T-helper 1 cell (primary cell): ENCODE measurements at places on chromosomes 1 and 21.

DNA sequence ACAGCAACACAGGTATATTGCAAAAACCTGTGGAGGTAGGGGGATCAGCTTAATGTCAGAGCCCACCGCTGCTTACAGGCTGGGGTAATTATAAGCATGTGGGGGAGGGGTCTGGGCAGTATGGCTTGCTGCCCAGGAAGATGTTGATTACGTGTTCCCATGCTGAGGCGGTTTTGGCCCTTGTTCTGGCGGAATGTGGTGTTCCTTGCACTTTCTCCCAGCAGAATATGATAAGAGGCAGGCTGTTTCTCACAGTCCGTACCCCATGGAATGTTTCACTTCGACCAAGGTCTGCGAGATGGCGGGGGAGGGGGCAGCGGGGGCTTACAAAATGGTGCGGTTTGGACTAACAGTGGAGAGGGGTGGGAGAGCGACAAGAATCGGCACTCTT, 9.8 kb upstream of the HPCAL4 start:
- DNase-seq = no peak

DNA sequence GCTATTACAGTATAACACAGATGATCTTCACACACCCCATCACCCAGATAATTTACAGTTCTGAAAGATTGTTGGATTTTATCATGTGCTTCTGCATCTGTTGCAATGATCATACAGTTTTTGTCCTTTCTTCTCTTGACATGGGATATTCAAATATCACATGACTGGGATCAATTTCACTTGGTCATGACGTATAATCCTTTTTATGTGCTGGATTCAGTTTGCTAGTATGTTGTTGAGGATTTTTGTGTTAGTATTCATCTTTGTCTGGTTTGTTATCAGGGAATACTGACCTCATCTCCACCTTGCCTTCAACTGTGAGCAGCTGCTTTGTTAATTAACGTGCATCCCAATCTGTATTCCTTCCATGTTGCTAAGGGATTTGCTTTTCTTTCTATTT, 44.7 kb upstream of the DISC1 start:
- DNase-seq = no peak

GRCh38 chr1:96370757-96371156, 350.8 kb upstream of the PTBP2 start:
- DNase-seq = no peak

DNA sequence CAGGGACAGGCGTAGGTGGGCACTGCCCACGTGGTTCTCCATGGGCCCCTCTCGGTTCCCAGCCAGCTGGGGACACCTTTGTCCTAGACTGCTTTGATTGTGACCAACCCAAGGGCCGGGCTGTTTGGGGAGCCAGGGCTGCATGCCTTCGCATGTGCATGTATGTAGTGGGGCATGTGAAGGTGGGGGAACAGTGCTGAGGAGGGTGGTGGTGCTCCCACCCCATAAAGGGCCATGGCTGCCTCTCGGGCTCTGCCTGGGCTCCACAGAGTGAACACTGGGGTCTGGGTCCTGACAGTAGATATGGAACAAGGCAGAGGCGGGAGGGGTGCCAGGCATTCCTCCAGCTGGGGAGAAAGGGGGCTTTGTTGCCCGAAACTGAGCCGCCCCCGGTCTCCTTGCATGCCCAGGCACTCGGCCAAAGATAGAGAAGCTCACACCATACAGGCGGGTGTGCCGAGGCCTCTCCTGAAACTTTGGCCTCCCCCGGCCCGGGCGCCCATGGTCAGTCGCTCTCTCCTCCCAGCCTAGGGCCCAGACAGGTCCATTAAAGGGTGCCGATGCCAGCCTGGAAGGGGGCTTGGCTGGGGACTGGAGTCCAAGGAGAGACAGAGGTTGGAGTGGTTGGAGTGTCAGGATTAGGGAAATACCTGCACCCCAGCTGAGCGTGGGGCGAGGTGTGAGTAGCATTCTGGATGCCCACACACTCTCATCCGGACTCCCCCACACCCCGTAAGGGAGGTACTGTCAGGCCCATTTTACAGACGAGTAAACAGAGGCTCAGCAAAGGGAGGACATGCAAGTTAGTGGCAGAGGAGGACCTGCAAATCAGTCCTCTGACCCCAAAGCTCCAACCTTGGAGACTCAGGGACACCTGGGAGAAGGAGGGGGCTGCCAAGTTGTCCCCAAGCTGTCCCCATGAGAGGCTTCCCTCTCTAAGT, 41.1 kb downstream of the EPHA2 start:
- DNase-seq = no peak

DNA sequence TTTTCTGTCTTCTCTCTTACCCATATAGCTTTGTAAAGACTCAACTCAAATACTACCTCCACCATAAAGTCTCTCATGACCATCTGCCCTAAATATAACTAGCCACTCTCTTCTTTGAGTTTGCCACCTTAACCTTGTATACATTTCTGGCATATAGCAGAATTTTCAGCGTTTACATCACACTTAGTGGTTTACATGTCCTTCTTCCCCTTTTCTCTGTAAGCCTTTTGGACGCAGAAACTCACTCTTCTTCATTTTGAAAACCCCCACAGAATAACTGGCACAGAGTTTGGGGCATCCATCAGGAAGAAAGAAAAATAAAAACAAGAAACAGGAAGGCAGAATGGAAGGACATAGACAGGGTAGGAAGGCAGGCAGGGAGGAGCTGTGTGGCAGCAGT, 131.8 kb upstream of the DUSP10 start:
- no peak for DNase-seq

GRCh38 chr1:197235355-197235754, 32.7 kb upstream of the CRB1 start:
- DNase-seq = no peak

DNA sequence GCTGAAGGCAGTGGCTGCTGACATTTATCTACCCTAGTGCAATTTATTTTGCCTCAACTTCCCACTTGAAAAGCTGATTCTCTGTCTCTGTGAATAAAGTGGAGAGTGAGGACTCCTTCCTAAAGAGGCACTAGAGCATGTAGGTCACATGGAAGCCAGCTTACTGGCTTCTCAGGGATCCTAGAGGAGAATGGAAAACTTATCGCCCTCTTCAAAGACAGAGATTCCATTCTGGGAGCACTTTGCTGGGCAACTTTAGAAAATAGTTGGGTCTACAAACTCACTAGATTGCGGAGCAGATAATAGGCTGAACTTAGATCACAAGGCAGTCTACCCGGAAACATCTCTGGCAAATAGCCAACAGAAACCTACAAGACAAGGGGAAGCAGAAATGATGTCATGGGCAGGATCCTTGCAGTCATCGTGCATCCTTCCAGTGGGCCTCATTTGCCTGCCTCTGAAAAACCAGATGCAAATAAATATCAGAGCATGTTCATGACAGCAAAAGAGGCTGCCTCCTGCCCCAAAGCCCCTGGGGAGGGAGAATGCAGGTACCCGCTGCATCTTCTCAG, 104.8 kb upstream of the BARHL2 start:
- DNase-seq = no peak

- no peak for DNase-seq
Measured at GRCh38 chr1:174032671-174033222, 10.6 kb upstream of the RC3H1 start.

GRCh38 chr1:243407284-243408018, 151.6 kb downstream of the SDCCAG8 start:
- DNase-seq = no peak

- DNase-seq = no peak
Measured at GRCh38 chr1:89887713-89888112, 66.9 kb downstream of the LRRC8D start.

- no peak for DNase-seq
Measured at GRCh38 chr1:101259744-101260148, 22.9 kb downstream of the S1PR1 start.

GRCh38 chr1:94332952-94333351, 85.2 kb upstream of the ABCD3 start:
- DNase-seq = no peak

DNA sequence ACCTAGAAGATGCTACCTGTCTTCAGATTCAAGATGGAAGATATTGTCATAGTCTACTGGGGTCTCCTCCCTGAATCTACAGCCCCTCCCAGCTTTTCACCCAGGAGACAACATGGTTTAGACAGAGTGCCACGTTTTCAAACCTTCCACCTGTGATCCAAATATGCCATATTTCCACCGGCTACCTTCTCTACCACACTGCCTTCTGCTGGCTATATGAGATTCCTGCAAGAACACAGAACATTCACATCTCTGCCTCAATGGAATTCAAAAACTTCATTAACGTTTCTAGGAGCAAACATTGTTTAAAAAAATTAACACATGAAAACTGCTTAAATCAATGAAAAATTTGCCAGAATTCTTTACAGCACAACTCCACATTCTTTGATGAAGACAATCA, 12.9 kb upstream of the LELP1 start:
- DNase-seq = no peak

DNA sequence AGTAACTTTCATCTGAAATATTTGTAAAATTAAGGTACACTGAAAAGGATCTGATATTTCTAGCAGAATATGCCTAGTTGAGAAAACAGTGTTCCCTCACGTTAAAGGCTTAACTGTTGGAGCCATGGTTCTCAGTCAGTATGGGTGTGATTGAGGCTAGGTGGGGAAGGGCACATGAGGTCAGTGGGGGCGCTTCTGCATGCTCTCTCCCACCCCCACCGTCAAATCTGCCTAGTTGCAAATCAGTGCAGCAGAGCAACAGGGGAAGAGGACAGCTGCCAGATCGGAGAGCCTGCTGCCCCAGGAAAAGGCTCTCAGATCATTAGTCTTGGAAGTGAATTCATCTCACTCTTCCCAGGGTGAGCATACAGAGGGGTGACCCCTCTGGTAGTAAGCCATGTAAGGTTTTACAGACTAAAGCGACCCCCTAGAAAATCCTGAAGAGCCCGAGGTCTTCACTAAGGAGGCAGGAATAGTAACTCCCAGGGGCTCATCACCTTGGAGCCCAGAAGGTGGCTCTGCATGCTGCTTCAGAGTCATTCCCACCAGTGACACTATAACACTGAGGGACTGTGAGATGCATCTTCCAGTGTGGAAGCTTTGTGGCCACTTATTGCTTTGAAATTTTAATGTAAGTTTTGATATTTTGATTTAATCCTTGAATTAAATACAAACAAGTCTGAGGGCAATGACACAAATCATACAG, 83.1 kb upstream of the BARHL2 start:
- no peak for DNase-seq

DNA sequence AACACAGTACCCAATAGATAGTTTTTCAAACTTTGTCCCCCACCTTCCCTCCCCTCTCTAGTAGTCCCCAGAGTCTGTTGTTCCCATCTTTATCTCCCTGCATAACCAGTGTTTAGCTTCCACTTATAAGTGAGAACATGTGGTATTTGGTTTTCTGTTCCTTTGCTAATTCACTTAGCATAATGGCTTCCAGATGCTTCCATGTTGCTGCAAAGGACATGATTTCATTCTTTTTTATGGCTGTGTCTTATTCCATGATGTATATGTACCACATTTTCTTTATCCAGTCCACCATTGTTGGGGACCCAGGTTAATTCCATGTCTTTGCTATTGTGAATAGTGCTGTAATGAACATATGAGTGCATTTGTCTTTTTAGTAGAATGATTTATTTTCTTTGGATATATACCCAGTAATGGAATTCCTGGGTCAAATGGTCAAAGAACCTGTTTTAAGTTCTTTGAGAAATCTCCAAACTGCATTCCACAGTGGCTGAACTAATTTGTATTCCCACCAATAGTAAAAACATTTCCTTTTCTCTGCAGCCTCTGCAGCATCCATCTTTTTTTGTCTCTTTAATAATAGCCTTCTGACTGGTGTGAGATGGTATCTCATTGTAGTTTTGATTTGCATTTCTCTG, 126.0 kb downstream of the AK5 start:
- no peak for DNase-seq
